ENCODE measurements at places on chromosomes 16 and 17. TPM values are rescaled to one million over a fixed set of nuclear protein-coding genes. Genes with fewer than 3 reads are reported as not detected.
A peak's percentile ranks its signal among the peaks of the same experiment; 100 is the strongest.

DNA sequence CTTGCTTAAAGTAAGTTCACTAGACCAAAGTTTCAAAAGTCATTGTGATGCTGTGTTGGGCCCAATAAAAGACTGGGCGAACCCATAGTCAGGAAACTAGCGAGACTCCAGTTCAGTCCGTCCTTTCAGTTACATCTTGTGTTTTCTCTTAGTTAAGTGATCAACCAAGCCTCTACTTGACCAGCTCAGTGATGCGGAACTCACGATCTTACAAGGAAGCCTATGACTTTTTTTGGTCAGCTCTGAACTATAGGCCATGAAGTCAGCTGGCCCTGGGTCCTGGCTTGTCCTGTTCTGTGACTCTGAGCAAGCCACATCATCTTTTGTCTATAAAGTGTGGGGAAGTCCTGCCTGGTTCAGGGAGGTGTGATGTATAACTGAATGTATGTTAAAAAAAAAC lies 21.7 kb upstream of the WSCD1 start:
- no peaks in the 10 kb centered on the region for H3K36me3 ChIP-seq
- peaks cover 6% of the 10 kb centered on the region for H3K27me3 ChIP-seq
- no peak for DNase-seq
- H3K4me1 ChIP-seq, result no peaks in the 10 kb centered on the region
- no peak overlapping the region for H3K27ac ChIP-seq
- no peak overlapping the region for H3K4me3 ChIP-seq

GRCh38 chr17:58680038-58680369 lies 11.8 kb downstream of the TEX14 start:
- H3K27ac ChIP-seq, result no peak overlapping the region
- DNase-seq, result no peak
- no peaks in the 10 kb centered on the region for H3K36me3 ChIP-seq
- H3K27me3 ChIP-seq, result peaks cover 6% of the 10 kb centered on the region
- H3K4me3 ChIP-seq, result no peak overlapping the region

GRCh38 chr17:43719578-43719977 lies 39.0 kb downstream of the SOST start:
- peak overlapping the region; percentile 97 for H3K27ac ChIP-seq
- H3K4me1 ChIP-seq, result peaks cover 13% of the 10 kb centered on the region
- DNase-seq, result no peak
- peaks cover 37% of the 10 kb centered on the region for H3K27me3 ChIP-seq
- H3K4me3 ChIP-seq, result peak overlapping the region; percentile 87

MED13 gene
- total RNA-seq, result 63.6 TPM

DNA sequence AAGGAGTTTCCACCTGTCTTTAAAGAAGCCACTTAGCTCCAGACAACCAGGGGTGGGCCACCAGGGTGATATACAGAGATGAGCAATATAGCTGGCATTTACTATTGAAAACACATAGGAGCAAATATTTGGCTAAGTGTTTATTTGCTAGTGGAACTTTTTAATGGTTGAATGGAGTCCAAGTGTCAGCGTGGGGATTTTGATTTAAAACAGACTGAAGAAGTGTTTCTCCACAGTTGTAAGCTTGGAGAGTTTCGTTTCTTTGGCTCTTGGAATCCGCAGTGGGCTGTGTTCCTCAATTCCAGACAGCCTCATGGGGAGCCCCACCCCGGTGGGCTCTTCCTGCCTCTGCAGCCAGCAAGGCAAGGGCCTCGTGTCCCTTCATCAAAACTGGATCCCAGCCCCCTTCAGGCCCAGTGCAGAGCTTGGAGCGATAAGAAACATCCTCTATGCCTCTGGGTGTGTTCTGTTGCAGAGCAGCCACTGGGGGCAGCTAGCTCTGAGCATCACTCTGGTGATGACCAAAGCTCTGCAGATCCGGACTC lies 36.1 kb downstream of the NOG start:
- no peak for DNase-seq
- no peak overlapping the region for H3K4me3 ChIP-seq
- H3K36me3 ChIP-seq, result no peaks in the 10 kb centered on the region
- H3K27me3 ChIP-seq, result peaks cover 10% of the 10 kb centered on the region

DNA sequence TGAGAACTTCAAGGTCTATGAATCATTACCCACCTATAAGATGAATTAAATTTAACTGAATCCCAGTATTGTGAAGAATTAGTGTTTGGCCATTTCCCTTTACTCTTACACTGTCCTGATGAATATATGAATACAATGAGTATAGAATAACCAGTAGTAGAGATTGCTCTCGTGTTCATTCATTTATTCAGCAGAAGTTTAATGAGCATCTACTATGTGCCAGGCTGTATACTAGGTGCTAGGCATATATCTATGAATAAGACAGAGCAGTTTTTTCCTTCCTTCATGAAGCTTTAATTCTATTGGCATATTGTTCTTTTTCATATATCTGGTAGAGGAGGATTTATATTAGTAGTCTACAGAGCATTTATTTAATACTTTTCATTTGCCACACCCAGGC lies 6.0 kb downstream of the GOSR1 start:
- no peak overlapping the region for H3K27ac ChIP-seq
- no peak for DNase-seq
- no peaks in the 10 kb centered on the region for H3K27me3 ChIP-seq
- peaks cover 59% of the 10 kb centered on the region for H3K36me3 ChIP-seq

DNA sequence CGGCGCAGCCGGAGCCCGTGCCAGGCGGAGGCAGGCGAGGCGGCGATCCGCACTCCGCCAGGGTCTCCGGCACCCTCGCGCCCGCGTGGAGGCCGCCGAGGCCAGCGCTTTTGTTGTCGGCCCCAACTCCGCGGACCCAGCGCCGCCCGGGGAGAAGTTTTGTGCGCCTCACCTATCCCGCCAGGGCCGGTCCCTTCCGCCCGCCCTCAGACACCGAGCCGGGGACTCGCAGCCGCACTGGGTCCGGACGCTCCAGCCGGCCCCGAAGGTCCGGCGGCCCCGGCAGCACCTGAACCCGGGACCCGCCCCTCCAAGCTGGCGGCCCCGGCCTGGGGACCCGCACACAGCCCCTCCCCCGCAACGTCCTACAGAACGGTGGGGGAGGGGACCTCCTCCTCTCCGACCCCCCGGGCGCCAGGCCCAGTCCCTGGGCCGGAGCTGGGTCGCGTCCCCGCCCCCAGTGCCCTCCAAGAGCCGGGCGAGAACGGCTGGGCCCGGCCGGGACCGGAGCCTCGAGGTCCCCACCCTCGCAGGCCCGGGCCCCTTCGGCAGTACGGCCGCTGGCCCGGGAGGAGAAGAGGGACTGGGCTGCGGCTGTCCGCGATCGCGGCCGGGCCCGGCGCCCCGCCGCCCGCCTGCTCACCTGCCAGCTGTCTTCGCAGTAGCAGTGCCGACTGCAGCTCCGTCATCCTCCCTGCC lies 698 bp downstream of the UBE2G1 start:
- peaks cover 38% of the 10 kb centered on the region for H3K4me1 ChIP-seq
- H3K4me3 ChIP-seq, result peak overlapping the region; percentile 65
- DNase-seq, result peak; percentile 64

DNA sequence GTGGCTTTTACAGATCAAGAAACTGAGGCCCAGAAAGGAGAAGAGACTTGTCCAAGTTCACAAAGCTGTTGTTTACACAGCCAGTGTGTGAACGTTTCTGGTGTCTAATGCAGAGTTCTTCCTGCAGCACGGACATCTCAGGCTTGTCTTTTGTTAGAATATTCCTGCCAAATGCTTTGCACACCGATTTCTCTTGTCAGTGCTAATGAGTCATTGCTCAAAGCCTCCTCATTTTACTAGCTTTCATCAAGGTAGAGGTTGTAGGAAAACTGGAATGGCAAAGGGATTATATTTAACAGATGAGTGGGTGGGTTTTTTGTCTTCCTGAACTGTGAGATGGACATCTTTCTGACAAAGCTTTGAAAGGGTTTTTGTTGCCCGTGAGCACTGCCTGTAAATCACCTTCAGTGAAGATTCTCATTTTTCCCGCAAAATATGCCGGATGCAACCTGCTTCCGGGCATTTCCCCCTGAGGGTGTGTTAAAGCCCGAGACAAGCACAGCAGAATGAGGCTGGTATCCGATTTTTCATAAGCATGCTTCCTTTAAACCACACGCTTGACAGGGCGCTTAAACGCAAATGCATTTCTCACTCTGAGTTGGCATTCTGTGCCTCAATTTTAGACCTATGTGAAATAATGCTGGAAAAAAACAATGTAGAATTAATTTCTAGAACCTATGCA lies 14.7 kb downstream of the PMM2 start:
- peaks cover 66% of the 10 kb centered on the region for H3K36me3 ChIP-seq
- no peaks in the 10 kb centered on the region for H3K27me3 ChIP-seq
- H3K27ac ChIP-seq, result no peak overlapping the region
- peaks cover 30% of the 10 kb centered on the region for H3K4me1 ChIP-seq
- DNase-seq, result no peak
- no peak overlapping the region for H3K4me3 ChIP-seq

DNA sequence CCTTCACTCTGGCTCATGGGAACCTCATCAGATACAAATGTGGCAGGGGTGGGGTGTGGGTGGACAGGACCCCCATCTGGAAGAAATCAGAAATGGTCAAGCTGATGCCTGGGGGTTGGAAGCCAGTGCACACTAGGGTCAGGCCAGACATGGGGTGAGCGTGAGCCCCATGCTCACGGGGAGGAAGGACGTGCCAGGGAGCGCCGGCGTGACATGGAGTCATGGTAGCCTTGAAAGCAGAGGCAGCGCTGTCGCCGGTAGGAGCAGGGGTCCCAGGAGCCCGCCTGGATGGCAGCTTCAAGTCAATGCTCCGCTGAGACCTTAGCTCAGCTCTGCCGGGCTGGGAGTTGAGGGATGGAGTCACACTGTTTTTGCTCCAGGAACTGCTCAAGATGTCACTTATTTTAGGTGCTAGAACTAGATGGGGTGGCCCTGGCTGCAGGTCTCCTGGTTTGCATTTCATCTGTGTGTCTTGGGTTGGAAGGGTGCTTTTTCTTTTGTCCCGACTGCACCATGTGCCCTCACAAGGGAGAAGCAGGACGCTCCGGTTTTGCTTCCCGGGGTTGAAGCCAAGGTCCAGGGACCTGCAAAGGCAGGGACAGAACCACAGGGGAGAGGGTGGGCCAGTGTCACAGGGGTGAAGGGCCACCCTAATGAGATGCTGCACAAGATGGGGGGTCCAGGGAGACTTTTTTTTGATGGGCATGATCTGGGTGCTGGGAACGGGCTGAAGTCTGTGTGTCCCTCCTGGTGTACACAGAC lies 51.4 kb downstream of the USP22 start:
- DNase-seq, result no peak
- no peak overlapping the region for H3K27ac ChIP-seq
- no peak overlapping the region for H3K4me3 ChIP-seq
- H3K27me3 ChIP-seq, result no peaks in the 10 kb centered on the region
- no peaks in the 10 kb centered on the region for H3K36me3 ChIP-seq

GRCh38 chr16:65728167-65728566 lies 606.3 kb upstream of the CDH11 start:
- no peak overlapping the region for H3K4me3 ChIP-seq
- H3K27ac ChIP-seq, result no peak overlapping the region
- H3K27me3 ChIP-seq, result no peaks in the 10 kb centered on the region
- H3K36me3 ChIP-seq, result no peaks in the 10 kb centered on the region
